ENCODE measurements at places on chromosomes 12 and 14. TPM values are rescaled to one million over a fixed set of nuclear protein-coding genes. Genes with fewer than 3 reads are reported as not detected.

The G2E3 gene
- total RNA-seq, result 16.8 TPM

The WIF1 gene
- 1.8 TPM for total RNA-seq

The LRRC10 gene
- not detected for total RNA-seq

The AMN gene
- total RNA-seq, result 1.8 TPM

The TAS2R10 gene
- 0.32 TPM for total RNA-seq

The SIX4 gene
- total RNA-seq, result 1.9 TPM

The REM2 gene
- 0.39 TPM for total RNA-seq

The PLEKHG7 gene
- not detected for total RNA-seq

The KRT6C gene
- not detected for total RNA-seq

The CBX5 gene
- 35.2 TPM for total RNA-seq

The KERA gene
- total RNA-seq, result not detected

The CLEC14A gene
- total RNA-seq, result 35.6 TPM

The KIF26A gene
- 3.2 TPM for total RNA-seq

The ST8SIA1 gene
- 1.6 TPM for total RNA-seq

The POLR3B gene
- 11.8 TPM for total RNA-seq

The STAC3 gene
- total RNA-seq, result 3.9 TPM

The PAH gene
- not detected for total RNA-seq

The MYF6 gene
- not detected for total RNA-seq

The FOXN4 gene
- total RNA-seq, result not detected

The KIF21A gene
- 19.3 TPM for total RNA-seq

The CATSPERB gene
- total RNA-seq, result 2.0 TPM

The GNB3 gene
- 1.2 TPM for total RNA-seq

The PRPH gene
- total RNA-seq, result 0.55 TPM

The CHFR gene
- 47.0 TPM for total RNA-seq

The SERPINA5 gene
- 0.48 TPM for total RNA-seq

The BDKRB2 gene
- total RNA-seq, result 11.4 TPM

The NELL2 gene
- 0.71 TPM for total RNA-seq

The C12orf54 gene
- not detected for total RNA-seq

Measured in mesenteric fat pad (tissue), 1 donor.